HuH-7.5 (cell line): ENCODE measurements at places on chromosomes 4 and X.

- DNase-seq = no peak
These were observed 7.0 kb upstream of the HAUS7 start for GRCh38 chrX:153477364-153477857.

DNA sequence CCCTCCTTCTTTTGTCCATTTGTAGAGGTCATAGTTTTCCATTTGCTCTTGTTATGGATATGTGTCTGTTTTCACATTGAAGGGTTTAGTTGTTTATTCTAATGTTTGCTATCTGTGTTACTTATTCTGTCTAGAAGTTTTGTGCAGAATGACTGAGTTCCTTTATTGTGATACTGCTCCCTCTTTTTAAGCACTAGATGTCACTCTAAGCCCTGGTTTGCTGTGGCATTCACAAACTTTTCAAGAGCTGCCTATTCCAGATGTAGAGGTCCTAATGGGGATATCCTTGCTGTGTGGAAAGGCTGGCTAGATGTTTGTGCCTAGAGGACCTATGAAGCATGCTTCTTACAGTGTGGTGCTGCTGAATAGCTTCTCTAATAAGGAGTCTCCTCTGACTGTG lies 338.6 kb downstream of the SPIN4 start:
- DNase-seq = no peak

- no peak for DNase-seq
These were observed 364.8 kb downstream of the PCDH10 start for GRCh38 chr4:133513901-133514300.

DNA sequence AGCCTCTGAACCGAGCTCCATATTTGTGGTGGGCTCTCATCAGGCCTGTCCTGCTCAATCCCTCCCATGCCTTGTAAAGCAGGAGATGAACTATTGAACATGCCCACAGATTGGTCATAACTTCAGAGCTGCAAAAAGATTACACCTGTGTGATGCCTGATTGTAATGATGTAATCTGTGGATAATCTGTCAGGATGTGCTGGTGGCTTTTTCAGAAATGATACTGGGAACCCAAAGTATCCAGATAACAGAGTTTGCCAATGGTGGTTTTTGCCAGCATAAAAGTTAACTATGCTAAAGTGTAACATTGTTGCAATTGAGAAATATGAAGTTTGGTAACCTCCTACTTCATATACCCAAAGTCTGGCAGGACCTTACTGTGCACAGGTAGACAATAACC lies 393.4 kb downstream of the RAPGEF2 start:
- DNase-seq = no peak

DNA sequence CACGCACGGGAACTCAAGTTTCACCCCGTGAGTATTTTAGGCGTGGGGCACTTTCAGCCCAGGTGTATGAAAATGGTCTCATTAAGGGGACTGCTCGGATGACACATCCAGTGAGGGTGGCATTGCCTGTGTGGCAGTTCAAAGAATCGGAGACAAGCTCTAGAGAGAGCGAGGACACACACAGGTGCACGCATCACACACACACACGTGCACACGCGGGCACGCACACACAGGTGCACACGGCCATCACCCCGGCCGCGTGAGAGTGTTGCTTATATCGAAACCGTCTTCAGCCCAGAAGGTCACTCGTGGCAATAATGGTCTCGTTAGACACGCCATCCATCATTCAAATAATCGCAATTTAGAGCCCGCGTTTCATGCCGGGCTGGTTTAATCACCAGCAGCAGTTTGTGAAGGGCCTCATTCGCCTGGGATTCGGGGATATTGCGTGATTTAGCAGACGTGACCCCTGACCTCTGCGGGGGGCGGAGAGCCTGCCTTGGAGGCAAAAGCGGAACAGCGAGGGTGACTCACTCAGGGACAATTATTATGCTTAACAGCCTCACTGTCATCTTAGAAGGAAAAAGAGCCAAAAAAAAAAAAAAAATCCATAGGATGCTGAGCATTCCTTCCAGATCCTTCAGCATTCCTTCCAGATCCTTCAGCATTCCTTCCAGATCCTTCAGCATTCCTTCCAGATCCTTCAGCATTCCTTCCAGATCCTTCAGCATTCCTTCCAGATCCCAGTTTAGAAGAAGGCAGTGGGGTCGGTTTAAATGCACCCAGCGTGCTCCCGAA lies 89.4 kb upstream of the PPP2R3B start:
- no peak for DNase-seq

DNA sequence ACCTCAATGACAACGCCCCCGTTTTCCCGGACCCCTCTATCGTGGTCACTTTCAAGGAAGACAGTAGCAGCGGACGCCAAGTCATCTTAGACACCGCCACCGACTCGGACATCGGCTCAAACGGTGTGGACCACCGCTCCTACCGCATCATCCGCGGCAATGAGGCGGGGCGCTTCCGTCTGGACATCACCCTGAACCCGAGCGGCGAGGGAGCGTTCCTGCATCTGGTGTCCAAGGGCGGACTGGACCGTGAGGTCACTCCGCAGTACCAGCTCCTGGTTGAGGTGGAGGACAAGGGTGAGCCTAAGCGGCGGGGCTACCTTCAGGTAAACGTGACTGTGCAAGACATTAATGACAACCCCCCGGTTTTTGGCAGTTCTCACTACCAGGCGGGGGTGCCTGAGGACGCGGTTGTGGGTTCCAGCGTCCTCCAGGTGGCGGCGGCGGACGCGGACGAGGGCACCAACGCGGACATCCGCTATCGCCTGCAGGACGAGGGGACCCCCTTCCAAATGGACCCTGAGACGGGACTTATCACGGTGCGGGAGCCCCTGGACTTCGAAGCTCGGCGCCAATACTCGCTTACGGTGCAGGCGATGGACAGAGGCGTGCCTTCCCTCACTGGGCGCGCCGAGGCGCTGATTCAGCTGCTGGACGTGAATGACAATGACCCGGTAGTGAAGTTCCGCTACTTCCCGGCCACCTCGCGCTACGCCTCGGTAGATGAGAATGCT lies 2.2 kb downstream of the FAT4 start:
- DNase-seq = no peak

- DNase-seq = no peak
These were observed 298.1 kb upstream of the SLC7A11 start for GRCh38 chr4:138540056-138540800.

DNA sequence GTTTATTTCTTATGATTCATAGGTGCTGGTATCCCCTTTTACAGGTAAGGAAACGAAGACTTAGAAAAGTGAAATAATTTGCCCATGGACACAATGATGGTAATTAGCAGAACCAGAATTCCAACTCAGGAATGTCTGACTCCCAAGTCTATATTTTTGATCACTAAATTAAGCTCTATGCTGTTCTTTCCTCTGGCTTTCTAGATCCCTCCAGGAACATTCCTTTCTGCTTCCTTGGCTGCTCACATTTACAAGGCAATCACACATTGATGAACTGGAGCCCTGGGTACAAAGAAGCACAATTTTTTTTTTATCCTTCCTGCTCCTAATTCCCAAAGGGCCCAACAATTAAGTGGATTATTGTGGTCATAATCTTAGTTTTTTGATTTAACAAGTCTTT lies 7.0 kb upstream of the CDKN2AIP start:
- no peak for DNase-seq

DNA sequence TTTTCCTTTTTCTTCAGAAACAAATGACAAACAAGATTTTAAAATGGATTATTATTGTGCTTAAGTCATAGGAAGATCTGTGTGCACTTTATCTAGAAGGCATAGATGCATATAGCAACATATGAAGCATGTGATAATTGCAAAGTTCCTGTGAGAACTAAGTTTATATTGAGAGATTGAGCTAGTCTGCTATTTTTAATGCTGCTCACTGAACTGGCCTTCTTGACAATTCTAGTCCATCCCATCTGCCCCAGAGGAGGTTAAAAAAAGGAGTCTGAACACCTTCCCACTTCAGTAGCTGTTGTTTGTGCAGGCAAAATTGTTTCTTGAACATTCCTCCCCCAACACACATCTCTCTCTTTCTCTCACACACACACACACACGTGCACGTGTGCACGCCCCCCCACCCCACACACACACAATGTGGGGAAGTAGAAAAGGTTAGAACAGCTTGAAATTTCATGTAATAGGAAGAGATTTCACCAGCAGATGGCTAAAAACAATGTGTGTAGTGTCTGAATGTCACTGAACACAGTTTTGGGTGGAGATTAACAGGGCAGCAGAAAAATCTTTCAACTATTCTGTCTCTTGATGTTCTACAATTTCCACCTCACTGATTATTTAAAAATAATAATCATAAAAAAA lies 108.0 kb downstream of the GPM6A start:
- no peak for DNase-seq

- no peak for DNase-seq
These were observed 141.0 kb downstream of the ARHGAP24 start for GRCh38 chr4:85615952-85616351.

DNA sequence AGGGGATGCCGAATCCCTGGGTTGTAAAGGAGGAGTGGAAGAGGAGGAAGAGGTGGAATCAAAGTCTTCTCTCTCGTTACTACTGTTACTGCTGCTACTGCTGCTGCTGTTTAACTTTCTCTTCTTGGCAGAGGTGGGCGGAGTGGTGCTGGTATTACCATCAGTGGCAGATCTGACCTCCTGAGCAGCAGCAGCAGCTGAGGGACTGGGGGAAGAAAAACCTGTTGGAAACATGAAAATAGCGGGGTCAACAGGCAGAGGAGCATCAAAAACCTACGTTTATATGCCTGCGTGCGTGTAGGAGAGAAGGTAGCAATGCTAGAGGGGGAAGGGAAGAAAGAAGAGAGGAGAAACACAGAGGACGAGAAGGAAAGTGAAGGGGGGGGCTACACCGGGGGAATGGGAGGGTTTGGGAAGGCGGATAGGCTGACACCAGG lies 339 bp downstream of the CUL4B start:
- no peak for DNase-seq

DNA sequence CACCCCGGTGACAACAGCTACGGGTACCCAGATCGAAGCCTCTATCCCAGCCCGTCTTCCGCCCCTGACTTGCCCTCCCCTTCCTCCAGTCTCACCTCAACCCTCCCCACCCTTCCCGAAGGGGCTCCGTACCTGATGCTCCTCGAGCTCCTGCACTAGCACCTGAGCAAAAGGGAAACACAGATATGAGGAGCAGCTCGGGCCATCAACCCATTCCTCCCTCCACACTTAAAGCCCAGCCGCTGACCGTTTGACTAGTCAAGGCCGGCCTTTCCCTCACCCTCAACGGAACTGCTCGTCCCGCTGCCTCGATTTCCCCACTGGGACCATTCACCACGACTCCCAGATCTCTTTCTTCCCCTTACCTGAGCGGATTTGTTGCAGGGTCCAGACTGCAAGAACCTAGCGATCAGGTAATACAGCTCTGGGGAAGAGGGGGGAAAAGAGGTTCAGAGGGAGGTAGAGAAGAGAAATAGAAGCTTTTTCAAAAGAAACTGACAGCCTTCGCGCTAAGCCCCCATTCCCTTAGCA lies 731 bp downstream of the BRWD3 start:
- DNase-seq = no peak

DNA sequence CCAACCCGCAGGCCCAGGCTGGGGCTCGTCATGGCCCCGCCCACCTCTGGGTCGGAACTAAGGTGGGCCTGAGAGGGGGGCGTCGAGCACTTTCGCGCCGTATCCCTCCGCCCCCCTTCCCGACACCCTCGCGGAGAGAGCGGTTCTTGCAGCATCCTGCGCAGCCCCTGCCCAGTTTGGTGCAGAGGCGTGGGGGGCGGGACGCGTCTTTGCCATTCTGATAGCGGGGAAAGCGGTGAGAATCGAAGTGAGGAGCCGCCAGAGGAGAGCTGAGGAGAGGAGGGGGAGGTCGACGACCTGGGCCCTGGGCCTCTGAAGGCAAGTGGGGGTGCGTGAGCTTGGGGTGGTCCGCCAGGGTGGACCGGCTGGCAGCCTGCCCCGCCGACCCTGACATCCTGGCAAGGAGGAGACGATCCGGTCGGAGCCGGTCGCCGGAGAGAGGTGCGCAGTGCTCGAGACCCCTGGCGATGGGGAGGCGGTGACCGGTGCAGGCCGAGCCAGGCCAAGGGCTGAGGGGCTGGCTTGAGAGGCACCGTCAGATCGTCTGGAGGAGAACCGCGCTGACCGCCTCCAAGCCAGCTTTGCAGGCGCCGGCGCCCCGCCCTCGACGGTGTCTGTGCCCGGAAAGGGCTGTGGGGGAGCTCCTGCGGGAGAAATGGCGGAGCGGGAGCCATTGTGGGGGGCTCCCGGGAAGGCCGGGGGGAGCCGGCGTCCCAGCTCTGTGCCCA lies 25.5 kb downstream of the GPRASP3 start:
- DNase-seq = no peak

- DNase-seq = no peak
These were observed 65.0 kb upstream of the FMR1 start for GRCh38 chrX:147846676-147847075.

DNA sequence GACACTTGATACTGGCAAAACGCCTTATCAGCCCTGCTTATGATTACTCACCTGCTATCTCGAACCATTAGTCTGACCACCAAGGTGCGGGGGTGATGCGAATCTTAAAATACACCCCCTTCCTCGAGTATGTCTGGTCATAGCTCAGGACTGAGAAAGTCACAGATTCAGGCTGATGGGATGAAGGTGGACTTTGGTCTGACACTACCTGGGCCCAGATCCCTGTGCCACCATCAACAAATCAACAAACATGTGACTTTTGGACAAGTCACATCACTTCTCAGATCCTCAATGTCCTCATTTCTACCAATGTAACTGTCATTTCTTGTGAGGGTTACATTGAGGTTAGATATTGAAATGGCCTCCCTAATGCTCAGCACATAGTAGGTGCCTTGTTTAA lies 9.8 kb upstream of the MSN start:
- DNase-seq = no peak

DNA sequence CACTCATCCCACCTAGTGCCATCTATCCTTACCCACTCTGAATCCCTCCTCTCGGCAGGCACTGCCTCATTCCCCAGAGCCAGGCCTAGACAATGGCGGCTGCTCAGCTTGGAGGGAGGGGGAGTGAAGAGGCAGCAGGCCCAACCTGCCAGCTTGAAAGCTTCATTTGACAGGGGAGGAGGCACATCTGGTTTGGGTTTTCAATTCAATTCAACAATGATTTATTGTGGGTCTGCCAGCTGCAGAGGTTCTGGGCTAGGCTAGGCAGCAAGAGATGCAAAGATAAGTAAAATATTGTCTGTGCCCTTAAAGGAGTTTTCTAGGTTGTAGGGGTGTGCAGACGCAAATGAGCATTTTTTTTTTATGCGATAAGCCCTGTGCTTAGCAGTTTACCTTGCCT lies 58.5 kb downstream of the RTL9 start:
- no peak for DNase-seq

DNA sequence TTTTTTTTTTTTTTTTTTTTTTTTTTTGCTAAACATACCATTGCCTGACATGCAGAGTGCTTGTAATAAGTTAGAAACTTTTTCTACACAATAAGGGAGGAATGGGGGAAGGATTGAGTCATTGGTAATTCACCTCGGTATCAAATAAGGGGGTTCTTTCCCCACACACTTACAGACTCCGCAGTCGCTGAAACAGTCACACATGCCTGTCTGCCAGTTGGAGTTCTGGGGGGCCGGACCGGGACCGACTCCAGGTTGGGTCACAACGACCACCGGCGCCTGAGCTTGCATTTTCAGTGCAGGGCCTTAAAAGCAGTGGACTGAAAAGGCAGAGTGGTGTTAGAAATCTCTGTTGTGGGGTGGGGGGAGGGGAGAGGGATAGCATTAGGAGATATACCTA lies 6.9 kb downstream of the PLAC8 start:
- DNase-seq = no peak

- no peak for DNase-seq
These were observed 8.2 kb downstream of the SH3KBP1 start for GRCh38 chrX:19879181-19879580.

- no peak for DNase-seq
These were observed 1300.9 kb upstream of the DIAPH2 start for GRCh38 chrX:95383778-95384177.

- DNase-seq = no peak
These were observed 37.0 kb upstream of the SHISA3 start for GRCh38 chr4:42360256-42360669.
